ENCODE measurements at places on chromosomes 1 and 21. TPM values are rescaled to one million over a fixed set of nuclear protein-coding genes. Genes with fewer than 3 reads are reported as not detected.

ZC3H12A gene
- 40.4 TPM for total RNA-seq

GFI1 gene
- total RNA-seq = 85.1 TPM

ANKRD65 gene
- not detected for total RNA-seq

KCNC4 gene
- 19.5 TPM for total RNA-seq

CR1L gene
- total RNA-seq = not detected

C4BPA gene
- total RNA-seq = not detected

ALPL gene
- not detected for total RNA-seq

ALX3 gene
- total RNA-seq = not detected

ABCB10 gene
- total RNA-seq = 49.7 TPM

TRIM45 gene
- 0.62 TPM for total RNA-seq

MTOR gene
- total RNA-seq = 48.1 TPM

CFAP141 gene
- total RNA-seq = not detected

SMYD3 gene
- total RNA-seq = 23.9 TPM

RAB29 gene
- total RNA-seq = 29.1 TPM

TEDDM1 gene
- not detected for total RNA-seq

NES gene
- 0.05 TPM for total RNA-seq

HSPB7 gene
- total RNA-seq = not detected

ADCY10 gene
- 0.19 TPM for total RNA-seq

TRPM2 gene
- total RNA-seq = 9.8 TPM

ATP1A4 gene
- total RNA-seq = not detected
